ENCODE measurements at places on chromosomes 6 and 20.
A peak's percentile ranks its signal among the peaks of the same experiment; 100 is the strongest.

GRCh38 chr20:40265825-40266533 is 423.1 kb downstream of the MAFB start:
- DNase-seq, result no peak

GRCh38 chr6:48139818-48140614 is 29.0 kb upstream of the PTCHD4 start:
- DNase-seq, result no peak

- DNase-seq, result no peak
These were observed 101.8 kb downstream of the TNFAIP3 start for GRCh38 chr6:137968901-137969300.

DNA sequence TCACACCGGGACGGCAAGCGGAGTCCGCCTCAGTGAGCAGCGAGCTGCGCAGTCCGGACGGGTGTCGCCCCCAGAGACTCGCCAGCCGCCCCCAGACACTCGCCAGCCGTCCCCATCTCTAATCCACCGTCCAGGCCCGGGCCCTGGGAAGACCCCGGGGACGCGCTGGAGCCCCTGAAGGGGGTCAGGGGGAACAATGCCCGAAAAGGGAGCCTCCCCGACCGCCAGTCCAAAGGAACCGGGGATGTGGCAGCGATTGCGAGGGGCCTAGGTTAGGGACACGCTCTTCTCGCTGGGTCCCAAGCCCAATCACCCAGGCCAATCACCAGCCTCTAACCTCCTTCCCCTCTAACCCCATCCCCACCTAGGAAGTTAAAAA is 33.1 kb downstream of the TFAP2A start:
- no peak for DNase-seq

DNA sequence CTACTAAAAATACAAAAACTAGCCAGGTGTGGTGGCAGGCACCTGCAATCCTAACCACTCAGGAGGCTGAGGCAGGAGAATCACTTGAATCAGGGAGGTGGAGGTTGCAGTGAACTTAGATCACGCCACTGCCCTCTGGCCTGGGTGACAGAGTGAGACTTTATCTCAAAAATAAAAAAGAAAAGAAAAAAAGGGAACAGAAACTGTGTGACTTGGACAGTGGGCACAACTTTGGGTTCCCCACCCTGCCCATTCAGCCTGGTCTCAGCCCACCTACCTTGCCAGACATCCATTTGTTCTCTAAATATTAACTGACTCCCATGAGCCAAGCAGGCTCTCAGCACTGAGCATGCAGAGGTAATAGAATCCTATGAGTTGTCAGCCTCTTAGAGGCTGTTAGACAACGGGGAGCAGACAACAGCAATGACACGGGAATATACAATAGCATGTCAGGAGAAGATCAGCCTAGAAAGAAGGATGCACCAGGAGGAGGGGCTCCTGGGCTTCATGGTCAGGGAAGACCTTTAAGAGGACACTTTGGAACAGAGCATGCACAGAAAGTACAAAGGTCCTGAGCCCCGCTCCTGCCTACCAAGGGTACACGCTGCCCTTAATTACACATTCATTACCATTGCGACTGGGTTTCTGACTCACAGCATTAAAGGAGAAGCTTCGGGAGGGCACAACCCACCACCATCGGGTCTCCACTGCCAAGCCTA is 20.0 kb downstream of the FAM209B start:
- DNase-seq, result no peak

DNA sequence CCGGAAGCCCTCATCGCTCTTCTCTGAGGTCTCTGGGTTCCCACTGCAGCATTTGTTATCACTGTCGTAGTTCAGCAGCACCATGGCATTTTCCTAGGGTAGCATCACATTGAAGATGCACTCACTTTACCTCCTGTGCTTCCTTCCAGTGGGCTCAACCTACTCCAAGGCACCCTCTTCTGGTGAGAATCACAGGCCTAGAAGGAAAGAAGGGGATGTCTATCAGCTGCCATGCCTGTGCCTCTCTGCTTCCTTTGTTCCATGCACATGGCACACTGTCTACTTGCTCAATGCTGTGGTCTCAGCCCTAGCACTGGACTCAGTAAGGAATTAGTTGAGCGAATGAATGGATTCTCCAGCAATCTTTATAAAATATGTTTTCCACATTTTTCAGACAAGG is 22.6 kb downstream of the CST4 start:
- DNase-seq, result no peak

GRCh38 chr20:5829241-5829809 is 79.1 kb downstream of the SHLD1 start:
- no peak for DNase-seq

GRCh38 chr6:155103816-155104366 is 108.8 kb downstream of the TIAM2 start:
- peak; percentile 6 for DNase-seq

DNA sequence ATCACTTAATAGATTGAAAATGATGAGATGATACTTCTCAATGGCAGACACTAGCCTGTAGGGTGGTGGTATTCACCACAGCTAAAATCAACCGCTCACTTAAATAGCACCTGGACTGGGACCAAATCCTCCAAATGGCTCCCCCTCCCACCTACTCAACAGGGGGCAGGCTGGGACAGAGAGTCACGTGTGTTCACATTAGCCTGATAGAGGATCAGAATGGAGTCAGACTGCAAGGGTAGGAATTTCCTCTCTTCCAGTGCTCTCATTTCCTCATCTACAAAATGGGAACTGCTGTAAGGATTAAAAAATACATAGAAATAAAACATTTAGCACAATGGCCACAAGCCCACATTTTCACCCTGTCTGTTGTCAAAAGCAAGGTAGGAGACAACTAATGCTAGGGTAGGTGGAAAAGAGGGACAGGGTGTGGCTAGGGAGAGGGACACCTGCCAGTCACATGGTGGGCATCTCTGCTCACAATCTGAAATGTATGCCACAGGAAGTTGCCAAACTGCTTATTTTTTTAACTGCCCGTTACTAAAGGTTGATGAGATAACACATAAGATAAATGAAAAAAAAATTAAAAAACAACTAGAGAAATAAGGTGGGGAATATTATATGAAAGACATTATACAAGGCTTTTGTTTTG is 55.3 kb downstream of the BACH2 start:
- DNase-seq, result no peak

- no peak for DNase-seq
These were observed 40.5 kb upstream of the MPC1 start for GRCh38 chr6:166423051-166423745.
